H1 (cell line): ENCODE measurements at places on chromosomes 1 and 21. TPM values are rescaled to one million over a fixed set of nuclear protein-coding genes. Genes with fewer than 3 reads are reported as not detected.

GRCh38 chr1:113276507-113276906, 113.8 kb upstream of the MAGI3 start:
- no peak for DNase-seq

GRCh38 chr1:27973771-27974416, 14.1 kb downstream of the XKR8 start:
- DNase-seq = no peak

DNA sequence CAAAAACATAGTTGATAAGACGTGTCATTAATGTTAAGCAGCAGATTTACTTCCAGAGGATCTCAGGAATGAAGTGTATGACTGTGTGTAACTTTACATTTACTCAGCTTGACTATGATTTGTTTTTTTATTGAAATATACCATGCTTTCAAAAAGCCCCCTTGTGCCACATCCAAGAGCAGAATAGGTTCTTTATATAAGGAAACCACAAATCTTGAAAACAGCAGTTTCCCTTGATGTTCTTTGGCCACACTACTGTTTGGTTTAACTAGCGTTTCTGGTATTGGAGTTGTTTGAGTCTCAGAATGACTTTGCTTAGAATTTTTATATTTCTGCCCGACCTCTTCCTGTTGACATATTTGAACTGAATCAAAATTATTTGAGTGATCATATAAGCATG, 25.0 kb downstream of the LRRC8C start:
- no peak for DNase-seq

- DNase-seq = no peak
Measured at GRCh38 chr21:31500071-31500470, 156.0 kb upstream of the TIAM1 start.

DNA sequence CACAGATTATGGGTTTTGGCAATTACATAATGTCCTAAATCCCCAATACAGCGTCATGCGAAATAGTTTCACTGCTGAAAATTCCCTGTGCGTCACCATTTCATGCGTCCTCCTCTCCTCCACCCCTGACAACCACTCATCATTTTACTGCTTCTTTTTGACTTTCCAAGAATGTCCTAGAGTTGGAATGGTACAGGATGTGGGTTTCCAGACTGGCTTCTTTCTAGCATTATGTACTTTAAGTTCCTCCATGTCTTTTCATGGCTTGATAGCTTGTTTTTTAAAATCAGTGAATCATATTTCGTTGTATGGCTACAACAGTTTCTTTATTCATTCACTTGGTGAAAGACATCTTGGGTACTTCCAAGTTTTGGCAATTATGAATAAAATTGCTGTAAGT, 7.4 kb downstream of the NBPF3 start:
- no peak for DNase-seq

DNA sequence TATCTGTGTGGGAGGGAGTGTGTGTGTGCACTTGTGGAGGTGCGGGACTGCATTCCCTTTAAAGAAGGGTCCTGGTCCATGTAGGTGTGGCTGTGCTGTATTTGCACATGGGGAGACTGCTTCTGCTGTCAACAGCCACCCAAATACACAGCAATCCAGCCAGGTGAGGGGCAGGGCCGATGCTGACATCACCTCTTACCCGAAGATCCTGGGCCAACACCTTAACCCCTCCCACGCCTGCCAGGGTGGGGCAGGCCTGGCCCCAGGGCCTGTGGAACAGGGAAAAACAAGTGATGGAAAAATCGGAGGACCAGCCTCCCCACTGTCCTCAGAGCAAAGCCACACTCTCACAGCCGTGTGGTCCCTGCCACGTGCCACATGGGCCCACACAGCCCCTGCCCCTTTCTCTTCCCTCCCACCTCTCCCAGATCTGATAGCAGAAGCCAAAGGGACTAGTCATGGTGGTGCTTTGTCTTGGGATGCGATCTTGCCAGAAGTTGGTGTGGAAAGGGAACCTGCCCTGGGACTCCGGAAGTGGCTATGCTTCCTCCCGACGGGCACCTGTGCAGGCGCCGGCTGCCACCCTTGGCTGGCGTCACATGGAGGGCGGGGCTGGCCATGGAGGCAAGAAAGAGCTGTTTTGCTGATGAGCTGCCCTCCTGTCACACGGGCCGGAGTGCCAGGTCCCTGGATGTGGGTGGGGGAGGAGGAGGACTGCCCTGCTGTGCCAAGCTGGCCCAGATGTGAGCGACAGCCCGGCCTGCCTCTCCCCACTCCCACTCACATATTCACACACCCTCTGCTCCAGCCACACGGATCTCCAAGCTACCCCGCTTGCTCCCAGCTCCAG, 7.8 kb upstream of the CASZ1 start:
- no peak for DNase-seq

DNA sequence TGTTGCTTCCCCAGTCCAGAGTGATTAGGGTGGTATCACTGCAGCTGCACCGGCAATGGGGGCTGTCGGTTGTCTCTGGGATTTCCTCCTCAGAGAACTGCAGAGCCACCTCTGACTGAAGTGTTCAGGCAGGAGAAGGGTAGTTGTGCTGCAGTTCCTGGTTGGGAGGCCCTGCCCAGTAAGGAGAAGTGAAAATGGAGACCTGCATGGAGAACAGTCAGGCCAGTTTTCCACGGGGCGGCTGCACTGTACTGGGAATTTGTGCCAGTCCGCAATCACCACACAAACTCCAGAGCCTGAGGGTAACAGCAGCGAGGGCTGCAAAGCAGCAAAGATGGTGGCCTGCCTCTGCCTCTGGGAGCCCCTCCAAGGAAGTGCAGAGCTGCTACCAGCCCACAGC, 58.1 kb upstream of the CCDC190 start:
- DNase-seq = no peak

- no peak for DNase-seq
Measured at GRCh38 chr1:213728593-213729536, 258.9 kb upstream of the PROX1 start.

- DNase-seq = no peak
Measured at GRCh38 chr1:1900883-1901640, 10.2 kb upstream of the GNB1 start.

GRCh38 chr21:45655124-45655523, 11.6 kb downstream of the PCBP3 start:
- DNase-seq = no peak

DNA sequence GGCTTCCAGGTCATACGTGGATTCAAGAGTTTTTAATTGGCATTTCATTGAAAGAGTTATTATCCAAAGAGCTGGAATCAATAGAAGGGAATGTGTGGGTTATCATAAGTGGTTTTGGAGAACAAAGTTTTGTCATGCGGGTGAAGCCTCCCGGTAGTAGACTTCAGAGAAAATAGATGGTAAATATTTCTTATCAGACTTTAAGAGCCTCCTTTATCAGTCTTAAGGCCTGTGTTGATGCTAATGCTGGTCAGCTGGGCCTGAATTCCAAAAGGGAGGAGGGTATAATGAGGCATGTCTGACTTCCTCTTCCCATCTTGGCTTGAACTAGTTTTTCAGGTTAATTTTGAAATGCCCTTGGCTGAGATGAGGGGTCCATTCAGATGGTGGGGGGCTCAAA, 89.7 kb downstream of the ITSN1 start:
- DNase-seq = no peak

- DNase-seq = no peak
Measured at GRCh38 chr1:48181669-48182367, 40.7 kb upstream of the SLC5A9 start.

GRCh38 chr1:173876732-173877131, 8.6 kb downstream of the ZBTB37 start:
- DNase-seq = no peak

- DNase-seq = no peak
Measured at GRCh38 chr1:219959540-219960203, 31.3 kb upstream of the SLC30A10 start.

GRCh38 chr21:44304877-44305293, 5.0 kb downstream of the PFKL start:
- DNase-seq = no peak

- DNase-seq = no peak
Measured at GRCh38 chr21:33924766-33925100, 9.1 kb upstream of the ATP5PO start.

GRCh38 chr1:44757420-44757819, 17.8 kb downstream of the KIF2C start:
- DNase-seq = no peak

The PTPRC gene
- not detected in 2 replicates for total RNA-seq

The HNRNPR gene
- 203 and 214 TPM in 2 replicates for total RNA-seq

The MCOLN2 gene
- 6.1 and 6.3 TPM in 2 replicates for total RNA-seq

The GPR37L1 gene
- 0.08 and 0.13 TPM in 2 replicates for total RNA-seq

The DNASE2B gene
- not detected in 2 replicates for total RNA-seq

The TMPRSS15 gene
- total RNA-seq = not detected in 2 replicates

The USP25 gene
- 43.6 and 48.1 TPM in 2 replicates for total RNA-seq

The NTRK1 gene
- total RNA-seq = 0.24 and 0.27 TPM in 2 replicates

The ANKRD45 gene
- total RNA-seq = 2.3 and 2.8 TPM in 2 replicates
